ENCODE measurements at places on chromosomes 5 and 9.

DNA sequence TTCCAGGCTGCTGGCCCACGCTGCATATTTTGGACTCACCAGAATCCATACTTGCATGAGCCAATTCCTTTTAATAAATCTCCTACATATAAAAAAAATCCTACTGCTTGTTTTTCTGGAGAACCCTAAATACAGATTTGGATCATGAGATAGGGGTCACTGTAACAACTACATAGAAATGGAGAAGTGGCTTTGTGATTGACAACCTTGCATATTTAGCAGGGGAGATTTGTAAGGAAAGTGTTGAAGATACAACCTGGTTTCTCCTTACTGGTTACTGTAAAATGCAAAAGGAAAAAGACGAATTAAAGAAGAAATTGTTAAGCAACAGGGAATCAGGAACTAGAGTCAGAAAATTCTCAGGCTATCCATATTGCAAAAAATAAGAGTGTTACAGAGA lies 74.8 kb downstream of the HABP4 start:
- DNase-seq: no peak

DNA sequence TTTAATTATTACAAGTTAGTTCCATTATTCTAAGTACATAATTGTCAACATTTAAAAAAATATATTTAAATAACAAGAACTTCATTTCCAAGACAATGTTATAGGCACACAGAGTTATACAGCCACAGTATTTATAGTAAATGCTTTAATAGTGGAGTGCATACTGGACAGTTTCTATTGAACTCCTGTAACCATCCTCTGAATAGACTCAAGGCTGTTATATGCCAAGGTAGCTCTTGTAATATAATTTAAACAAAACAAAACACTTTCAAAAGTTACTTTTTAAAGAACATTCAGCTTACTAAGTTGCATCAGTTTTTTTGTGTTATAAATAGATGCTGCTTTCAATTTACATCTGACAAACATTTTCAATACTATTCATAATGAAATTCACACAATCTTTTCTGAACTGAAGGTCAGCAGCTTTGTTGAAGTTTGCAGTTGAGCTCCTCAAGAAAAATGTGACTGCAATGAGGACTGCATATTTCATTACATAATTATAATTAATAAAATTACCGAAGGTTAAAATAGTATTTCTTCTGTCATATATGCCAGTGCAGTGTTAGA lies 549.9 kb upstream of the CYLC2 start:
- no peak for DNase-seq

DNA sequence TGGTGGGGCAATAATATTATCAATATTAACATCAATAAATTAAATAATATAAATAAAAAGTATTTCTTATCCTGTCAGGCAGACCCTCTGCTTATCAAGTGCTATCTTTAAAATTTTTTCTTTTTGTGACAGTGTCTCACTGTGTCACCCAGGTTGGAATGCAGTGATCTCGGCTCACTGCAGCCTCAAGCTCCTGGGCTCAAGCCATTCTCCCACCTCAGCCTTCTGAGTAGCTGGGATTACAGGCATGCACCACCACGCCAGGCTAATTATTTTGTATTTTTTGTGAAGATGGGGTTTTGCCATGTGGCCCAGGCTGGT lies 53.2 kb downstream of the NDST1 start:
- DNase-seq: no peak

DNA sequence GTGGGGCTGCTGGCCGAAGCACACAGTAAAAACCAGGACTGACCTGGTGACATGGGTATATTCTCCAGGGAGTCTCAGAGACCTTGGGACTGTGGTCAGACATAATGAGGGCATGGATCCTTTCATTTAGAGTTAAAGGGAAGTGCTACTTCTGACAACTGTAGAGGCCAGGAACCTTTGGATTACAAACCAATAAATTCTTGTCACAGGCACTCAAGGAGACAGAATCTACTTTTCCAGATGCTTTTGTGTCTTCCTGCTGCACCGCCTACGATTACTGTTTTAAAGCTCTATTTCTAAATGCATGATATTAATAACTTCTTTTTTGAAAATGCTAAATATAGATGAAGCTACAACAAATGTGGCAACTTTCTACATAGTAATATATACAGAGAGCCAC lies 106.5 kb upstream of the LPAR1 start:
- no peak for DNase-seq

DNA sequence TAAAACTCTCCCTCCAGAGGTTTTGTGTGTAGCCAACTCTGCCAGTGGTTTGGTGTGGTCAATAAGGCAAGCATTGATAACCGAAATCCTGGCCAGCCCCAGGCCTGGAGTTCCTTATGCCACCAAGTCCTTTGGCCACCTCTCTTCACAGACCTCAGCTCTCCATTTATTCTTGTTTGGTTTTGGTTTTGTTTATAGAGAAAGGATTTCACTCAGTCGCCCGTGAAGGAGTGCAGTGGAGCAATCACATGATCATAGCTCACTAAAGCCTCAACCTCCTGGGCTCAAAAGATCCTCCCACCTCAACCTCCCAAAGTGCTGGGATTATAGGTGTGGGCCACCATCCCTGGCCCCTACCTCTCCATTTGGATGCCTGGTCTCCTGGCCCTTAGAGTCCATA lies 55.4 kb upstream of the PPARGC1B start:
- DNase-seq: no peak

- DNase-seq: no peak
Observed at GRCh38 chr9:83665580-83666200, 42.1 kb downstream of the UBQLN1 start.

GRCh38 chr9:33818847-33819500 lies 2.0 kb downstream of the UBE2R2 start:
- DNase-seq: no peak

- DNase-seq: no peak
Observed at GRCh38 chr5:15610216-15610615, 110.2 kb downstream of the FBXL7 start.

- no peak for DNase-seq
Observed at GRCh38 chr9:17064558-17064957, 70.3 kb upstream of the CNTLN start.

GRCh38 chr5:179409806-179410205 lies 64.5 kb upstream of the ADAMTS2 start:
- no peak for DNase-seq

- no peak for DNase-seq
Observed at GRCh38 chr5:158387499-158387898, 528.6 kb upstream of the CLINT1 start.

DNA sequence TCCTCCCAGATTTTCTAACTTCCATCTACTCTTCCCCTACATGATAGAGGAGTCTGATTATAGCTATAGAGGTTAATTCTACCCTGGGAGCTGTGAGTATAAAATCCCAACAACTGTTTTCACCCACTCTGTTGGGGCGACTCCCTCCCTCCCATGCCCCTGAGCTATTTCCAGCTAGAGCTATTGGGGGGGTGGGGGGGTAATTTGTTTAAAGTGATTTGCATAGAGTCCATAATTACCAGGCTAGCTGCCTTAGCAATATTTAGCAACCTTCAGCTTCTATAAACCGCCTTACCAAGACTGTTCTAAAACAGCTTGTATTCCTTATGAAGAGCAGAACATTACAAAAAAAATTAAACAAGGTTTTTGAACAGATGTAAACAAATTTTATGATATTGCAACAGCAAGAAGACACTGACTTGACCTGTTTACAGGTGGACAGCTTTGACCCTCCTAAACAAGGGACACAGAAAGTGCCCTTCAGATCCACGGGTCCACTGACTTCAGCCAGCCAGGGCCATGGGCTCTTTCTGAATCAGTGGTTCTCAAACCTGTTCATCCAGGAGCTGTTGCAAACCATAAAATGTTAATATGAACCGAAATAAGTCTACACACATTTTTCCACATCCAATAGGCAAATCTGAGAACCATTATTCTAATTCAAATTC lies 98.2 kb downstream of the OTULIN start:
- DNase-seq: no peak

DNA sequence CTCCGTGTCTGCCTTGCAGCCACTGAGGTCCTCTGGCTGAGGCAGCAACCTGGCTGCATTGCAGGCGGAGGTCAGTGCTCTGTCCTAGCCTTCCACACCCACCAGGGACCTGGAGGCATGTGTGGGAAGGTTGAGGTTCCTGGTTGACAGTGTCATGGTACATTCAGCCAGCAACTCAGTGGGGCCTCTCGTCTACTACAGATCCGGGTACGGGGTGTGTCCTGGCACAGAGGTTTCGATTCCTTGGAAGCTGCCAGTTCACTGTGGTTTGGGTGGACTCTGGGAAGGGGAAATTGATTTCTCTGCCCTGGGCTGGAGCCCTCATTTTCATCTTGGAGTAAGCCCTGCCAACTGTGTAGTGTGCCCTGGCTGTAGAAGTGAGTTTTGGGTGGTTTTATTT lies 45.1 kb downstream of the PDE8B start:
- no peak for DNase-seq

- DNase-seq: no peak
Observed at GRCh38 chr5:153476767-153477166, 13.7 kb upstream of the GRIA1 start.

GRCh38 chr9:76417394-76417793 lies 23.2 kb upstream of the RFK start:
- no peak for DNase-seq

DNA sequence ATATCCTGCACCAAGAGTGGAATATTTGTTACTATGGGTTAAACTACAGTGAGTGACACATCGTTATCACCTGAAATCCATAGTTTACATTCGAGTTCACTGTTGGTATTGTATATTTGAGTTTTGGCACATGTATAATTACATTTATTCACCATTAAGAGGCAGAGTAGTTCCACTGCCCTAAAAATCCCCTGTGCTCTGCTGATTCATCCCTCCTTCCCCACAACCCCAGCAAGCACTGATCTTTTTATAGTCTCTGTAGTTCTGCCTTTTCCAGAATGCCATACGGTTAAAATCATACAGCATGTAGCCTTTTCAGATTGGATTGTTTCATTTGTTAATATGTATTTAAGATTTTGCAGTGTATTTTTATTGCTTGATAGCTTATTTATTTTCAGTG lies 495.2 kb downstream of the DIRAS2 start:
- DNase-seq: no peak

DNA sequence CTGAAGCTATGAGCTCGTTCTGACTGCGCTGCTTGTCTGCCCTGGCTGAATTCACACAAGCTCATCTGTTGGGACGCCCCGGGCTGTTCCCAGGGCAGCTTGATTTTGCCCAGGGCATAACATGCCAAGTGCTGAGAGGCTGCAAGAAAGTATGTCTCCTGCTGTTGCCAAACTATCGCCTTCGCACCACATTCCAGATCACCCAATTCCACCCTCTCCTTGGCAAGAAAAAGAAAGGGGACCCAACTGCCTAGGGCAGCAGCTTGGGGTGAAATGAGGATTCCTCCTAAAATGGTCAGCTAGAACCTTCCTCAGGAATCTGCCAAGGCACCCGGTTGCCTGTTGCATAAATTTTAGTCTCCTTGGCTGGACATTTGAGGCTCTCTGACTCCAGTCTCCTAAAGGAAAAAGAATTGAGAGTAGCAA lies 21.2 kb downstream of the COL15A1 start:
- no peak for DNase-seq

- no peak for DNase-seq
Observed at GRCh38 chr9:36584620-36585460, 12.1 kb downstream of the MELK start.

DNA sequence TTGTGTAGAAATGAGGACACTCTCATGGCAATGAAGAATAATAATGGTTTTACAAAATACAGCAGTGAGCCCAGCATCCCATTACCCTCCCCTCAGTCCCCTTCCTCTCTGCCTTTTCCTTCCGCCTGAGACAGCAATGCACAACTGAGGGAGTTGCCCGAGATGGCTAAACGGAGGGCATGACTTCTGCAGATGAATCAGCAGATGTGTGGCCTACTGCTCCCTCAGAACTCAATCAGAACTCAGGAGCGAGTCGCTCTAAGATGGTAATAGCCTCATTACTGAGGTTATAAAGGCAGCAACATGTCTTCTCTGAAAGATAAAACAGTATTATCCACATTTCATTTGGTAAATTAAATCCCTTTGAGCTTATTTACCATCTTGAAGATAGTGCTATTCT lies 326.6 kb downstream of the ENC1 start:
- no peak for DNase-seq

DNA sequence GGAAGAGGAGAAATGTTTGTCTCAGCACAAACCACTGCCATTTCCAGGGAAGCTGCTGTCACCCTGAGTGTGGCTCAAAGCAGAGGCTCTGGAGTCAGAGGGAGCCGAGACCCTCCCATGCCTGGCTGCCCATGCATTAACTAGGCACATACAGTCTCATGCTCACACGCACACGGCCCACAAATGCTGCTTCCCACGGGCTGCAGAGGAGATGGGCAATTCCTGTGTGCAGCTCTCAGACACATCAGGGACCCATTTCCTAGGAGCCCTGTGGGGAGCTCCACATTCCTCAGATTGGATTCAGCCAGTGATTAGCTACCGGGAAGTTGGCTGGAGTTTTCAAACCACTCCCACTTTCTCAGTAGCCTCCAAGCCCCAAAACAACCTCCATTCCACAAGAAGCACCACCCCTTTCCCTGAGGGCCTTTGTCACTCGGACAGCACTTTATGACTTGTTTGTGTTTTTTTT lies 9.1 kb upstream of the PTGES start:
- no peak for DNase-seq

DNA sequence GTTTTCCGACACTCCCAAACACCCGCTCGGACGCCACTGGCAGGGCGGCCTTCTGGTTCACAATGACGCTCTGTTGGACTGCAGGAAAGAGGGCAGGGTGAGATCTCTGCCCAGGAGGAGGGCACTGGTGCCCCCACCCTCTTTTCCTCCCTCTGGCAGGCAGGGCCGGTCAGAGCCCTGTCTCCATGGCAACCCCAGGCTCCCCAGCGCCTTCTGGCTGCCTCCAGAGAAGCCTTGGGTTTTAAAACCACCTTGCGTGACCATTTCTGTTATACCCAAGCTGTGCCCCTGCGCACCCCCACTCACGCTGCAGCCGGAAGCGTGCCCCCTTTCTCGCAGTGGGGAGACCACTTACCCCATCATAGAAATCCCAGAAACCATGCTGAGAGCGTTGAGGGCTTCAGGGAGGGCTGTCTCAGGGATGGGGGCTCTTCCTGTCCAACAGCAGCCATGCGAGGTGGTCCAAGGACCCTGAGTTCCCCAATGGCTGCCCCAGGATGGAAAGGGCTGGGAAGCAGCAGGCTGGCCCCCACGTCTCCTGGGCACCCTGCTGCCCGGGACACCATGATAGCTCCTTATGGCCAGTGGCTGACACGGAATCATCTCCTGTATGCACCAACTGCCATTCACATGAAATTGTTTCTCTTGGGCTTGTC lies 7.3 kb downstream of the C9orf50 start:
- DNase-seq: no peak

- no peak for DNase-seq
Observed at GRCh38 chr5:31823472-31823871, 184.5 kb downstream of the PDZD2 start.

Data from CD4-positive, alpha-beta T cell treated with Interleukin-15 for 1 hour (primary cell).